ENCODE measurements at places on chromosomes 1 and 21. TPM values are rescaled to one million over a fixed set of nuclear protein-coding genes. Genes with fewer than 3 reads are reported as not detected.

Gene RIIAD1
- 2.3 TPM for total RNA-seq

Gene FMO2
- total RNA-seq, result 4.8 TPM

Gene PRMT2
- 86.0 TPM for total RNA-seq

Gene SLC16A4
- total RNA-seq, result 40.9 TPM

Gene ZNF648
- total RNA-seq, result 0.76 TPM

Gene ANKRD35
- total RNA-seq, result 3.1 TPM

Gene MPL
- 0.58 TPM for total RNA-seq

Measured in metanephros (tissue), 2 donors.